ENCODE measurements at places on chromosomes 5 and 9.

GRCh38 chr5:148267962-148268361 is 632 bp upstream of the SPINK13 start:
- no peak for DNase-seq

GRCh38 chr5:157575381-157576020 is at the start of gene ADAM19:
TSS of gene ADAM19 (minus strand) at chr5:157575775. CDS start at chr5:157575696, 79 bp downstream.
- peak; percentile 75 for DNase-seq

- DNase-seq = no peak
Measured at GRCh38 chr5:5132234-5132633, 7.9 kb upstream of the ADAMTS16 start.

DNA sequence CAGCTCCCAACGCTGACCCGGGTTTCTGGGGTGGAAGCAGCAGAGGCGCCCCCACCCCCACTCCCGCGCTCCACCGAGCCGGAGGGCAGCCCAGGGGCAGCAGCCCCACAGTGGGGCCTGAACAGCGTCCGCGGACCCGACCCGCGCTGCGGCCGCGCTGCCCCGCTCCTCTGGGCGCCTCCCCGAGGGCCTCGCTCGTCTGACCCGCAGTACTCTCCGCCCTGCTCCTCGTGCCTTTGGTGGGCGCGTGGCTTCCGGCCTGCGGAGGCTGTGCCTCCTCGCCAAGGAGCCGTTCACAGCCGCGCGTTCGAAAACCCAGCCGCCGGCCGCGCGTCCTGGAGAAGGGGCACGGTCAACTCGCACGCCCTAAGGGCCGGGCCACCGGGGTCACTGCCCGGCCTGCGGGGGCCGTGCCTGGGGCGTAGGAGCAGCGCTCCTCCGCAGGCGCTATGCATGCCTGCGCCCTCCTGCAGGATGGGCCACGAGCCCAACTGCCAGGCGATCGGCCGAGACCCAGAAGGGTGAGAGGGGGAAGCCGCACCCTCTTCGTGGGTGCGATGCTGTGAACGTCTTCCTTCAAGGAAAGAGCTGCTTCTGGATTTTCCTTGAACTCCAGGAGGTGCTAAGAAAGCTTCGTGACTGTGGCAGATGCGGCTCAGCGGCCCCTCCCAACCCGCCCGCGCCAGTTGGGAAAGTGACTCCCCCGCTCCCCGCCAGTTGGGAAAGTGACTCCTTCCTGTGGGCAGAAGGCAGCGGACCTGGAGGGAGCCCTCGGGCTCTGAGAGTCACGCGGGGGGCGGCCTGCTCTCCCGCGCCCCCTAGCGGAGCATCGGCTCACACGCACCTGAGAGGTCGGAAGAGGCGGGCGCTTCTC is 82.7 kb downstream of the HSD17B3 start:
- no peak for DNase-seq

GRCh38 chr9:95058121-95058785 is 259.3 kb downstream of the FANCC start:
- DNase-seq = no peak

- DNase-seq = no peak
Measured at GRCh38 chr9:133141833-133142595, 21.0 kb upstream of the RALGDS start.

GRCh38 chr9:107087222-107087621 is 195.9 kb upstream of the RAD23B start:
- no peak for DNase-seq

GRCh38 chr5:22238047-22238446 is 615.1 kb downstream of the CDH12 start:
- DNase-seq = no peak

DNA sequence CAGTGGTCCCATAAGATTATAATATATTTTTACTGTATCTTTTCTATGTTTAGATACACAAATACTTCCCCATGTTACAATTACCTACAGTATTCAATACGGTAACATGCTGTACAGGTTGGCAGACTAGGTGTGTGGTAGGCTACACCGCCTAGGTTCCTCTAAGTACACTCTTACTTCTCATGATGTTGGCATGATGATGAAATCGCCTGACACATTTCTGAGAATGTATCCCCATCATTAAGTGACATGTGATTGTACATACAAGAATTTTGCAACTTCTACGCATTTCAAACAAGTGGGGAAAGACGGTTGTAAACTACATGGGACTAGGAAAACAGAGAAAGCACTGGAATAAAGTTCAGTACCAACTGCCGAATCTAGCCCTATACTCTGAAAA is 53.3 kb downstream of the SETX start:
- DNase-seq = no peak

- no peak for DNase-seq
Measured at GRCh38 chr9:135332516-135332915, 147.1 kb upstream of the PPP1R26 start.

GRCh38 chr9:20307621-20308020 is 314.7 kb downstream of the MLLT3 start:
- no peak for DNase-seq

DNA sequence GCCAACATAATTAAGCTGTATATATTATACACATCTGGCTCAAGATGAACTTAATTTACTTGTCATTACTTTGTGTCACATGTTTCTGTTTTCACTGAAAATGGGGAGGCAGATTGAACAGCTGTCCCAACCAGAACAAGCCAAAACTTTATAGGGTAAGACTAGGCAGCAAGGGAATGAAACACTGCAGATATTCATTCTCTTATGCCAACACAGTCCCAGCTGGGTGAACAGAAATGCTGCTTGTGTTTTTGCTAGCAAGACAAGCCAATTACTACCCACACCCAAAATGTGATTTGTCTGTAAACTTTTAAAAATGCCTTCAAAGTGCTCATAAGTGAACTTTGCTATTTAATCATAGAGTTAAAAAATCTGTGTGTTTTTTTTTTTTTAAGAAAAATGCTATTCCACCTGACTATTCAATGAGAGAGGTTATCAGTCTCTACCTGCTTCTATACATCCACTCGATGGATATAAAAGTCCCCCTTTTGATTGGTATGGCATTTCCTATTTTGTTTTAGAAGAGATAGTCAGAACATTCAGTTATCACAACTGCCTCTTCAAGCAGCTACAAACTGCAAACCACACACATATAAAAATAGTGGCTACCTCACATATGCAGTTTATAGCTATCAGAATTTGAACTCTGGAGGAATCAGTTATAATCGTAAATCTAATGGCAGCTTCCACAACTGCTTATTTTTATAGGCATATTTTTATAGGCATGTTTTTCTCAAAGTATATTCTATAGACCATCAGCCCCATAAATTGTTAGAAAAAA is 91.9 kb upstream of the PPP1R2B start:
- no peak for DNase-seq

GRCh38 chr5:142078221-142078620 is 30.4 kb upstream of the NDFIP1 start:
- no peak for DNase-seq

DNA sequence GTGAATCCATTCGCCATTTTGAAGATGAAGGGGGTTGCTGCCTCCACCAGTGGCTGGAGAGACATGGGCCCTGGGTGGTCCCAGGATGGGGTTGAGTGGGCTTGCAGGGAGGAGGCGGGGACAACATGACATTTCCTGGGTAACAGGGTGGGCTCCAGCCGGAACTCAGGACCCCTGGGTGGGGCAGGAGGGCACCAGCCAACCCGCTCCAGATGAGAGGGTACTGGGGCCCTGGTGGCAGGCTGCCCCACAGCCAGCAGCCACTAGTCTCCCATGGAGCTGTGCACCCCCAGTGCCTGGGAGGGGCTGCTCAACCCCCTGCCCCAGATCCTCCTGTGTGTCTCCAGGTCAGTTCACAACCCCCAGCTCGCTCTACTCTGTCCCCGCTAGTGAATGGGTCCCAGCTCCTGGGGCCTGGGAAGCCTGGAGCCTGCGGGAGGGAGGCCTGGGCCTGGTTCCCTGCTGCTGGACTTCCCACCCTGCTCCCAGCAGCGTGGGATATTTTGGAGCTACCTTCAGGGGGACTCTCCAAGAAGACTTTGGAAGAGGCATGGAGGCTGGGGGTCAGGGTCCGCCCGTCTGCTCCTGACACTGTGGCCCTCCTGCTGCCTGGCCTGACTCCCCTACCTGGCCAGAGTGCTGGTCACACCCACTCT is 55.9 kb downstream of the AHRR start:
- no peak for DNase-seq

GRCh38 chr9:87422999-87423398 is 74.7 kb upstream of the DAPK1 start:
- no peak for DNase-seq

DNA sequence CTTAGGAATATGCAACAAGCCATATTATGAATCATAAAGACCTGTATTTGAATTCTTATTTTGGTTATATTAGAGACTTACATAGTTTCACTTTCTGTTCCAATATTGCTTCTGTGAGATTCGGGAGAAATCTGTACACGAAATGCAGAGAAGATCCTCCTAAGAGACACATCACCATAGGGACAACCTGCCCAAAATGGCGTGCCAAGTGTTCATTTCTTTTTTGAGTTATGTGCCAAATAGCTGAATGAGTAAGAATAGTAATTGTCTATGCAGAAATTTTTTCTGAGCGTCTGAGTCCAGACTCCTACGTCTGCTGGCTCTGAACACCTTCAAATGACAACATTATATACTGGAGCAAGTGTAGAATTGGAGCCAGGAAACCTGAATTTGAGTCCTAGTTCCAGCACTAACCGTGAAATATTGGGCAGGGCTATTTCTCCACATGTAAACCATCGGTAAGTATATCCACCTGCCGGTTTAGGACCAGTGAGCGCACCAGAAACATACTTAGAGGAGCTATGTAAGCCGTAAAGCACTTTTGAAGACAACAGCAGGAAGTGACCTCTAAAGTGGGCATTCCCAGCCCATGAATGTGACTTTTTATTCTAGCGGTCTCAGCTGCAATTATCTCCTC is 163.9 kb upstream of the DMRT1 start:
- no peak for DNase-seq

- no peak for DNase-seq
Measured at GRCh38 chr9:92633614-92634278, 36.2 kb downstream of the IPPK start.

GRCh38 chr5:1103505-1104326 is 8.1 kb downstream of the SLC12A7 start:
- no peak for DNase-seq

- DNase-seq = no peak
Measured at GRCh38 chr9:109466623-109467590, 31.2 kb downstream of the PTPN3 start.

DNA sequence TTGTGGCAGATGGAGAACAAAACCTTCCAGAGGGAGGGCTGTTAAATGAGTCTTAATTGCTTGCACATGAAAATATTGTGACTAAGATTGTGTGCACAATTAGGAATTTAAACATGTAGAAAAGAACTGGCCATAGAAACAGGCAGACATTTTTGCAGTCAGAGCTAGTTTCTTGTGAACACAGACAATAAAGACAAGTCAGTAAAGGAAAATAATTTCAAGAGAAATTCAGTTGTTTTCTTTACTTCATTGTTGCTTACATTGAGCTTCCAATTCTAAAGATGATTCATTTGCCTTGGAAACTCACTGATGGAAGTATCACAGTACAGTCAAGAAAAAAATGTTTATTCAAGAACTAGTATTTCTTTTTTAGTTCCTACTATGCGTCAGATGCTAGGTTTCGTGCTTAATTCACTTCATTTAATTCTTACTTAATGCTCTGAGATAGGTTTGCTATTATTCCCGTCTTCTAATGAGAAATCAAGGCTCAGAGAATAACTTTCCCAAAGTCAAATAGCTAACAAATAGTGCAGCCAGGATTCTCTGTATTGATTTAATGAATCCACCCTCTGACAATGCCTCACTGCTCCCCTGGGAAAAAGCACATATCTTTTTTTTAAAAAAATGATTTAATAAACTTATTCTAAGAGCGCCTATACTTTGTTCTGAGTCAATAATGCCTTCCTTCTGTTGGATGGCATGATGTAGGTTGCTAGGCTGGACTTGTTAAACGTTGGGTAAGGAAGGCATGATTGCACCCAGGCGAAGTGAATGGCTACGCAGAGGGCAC is 581.4 kb downstream of the RAB3C start:
- DNase-seq = no peak

- DNase-seq = peak; percentile 72
Measured at GRCh38 chr9:101486693-101487442, 46.8 kb upstream of the RNF20 start.
